CD4-positive, alpha-beta memory T cell (primary cell): ENCODE measurements at places on chromosomes 2 and 18.

- no peak for DNase-seq
These were observed 38.4 kb downstream of the METAP1D start for GRCh38 chr2:172038121-172038520.

- no peak for DNase-seq
These were observed 1748.4 kb upstream of the CELF4 start for GRCh38 chr18:39313992-39314391.

GRCh38 chr2:150449856-150450255 lies 37.6 kb downstream of the RND3 start:
- no peak for DNase-seq

GRCh38 chr18:29681578-29681977 lies 1361.0 kb downstream of the DSC3 start:
- no peak for DNase-seq

GRCh38 chr18:14093307-14093915 lies 38.8 kb downstream of the ZNF519 start:
- DNase-seq, result no peak

DNA sequence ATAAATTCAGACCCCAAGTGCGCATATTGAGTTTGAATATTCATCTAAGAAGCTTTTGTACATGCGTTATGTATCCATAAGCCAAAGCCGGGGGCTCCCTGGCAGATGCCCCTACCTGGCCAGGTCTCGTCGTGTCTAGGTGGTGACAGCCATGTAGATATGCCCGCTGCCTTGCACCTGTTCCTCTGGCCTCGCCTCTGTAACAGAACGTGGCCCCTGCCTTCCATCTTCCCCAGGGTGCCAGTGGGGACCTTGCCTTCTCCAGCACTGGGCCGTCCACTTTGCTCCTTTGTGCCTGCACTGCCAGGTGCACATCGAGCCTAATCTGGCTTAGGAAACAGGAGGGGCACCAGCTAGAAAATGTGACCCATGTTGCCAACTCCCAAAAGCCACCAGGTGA lies 198.2 kb downstream of the AGAP1 start:
- no peak for DNase-seq

DNA sequence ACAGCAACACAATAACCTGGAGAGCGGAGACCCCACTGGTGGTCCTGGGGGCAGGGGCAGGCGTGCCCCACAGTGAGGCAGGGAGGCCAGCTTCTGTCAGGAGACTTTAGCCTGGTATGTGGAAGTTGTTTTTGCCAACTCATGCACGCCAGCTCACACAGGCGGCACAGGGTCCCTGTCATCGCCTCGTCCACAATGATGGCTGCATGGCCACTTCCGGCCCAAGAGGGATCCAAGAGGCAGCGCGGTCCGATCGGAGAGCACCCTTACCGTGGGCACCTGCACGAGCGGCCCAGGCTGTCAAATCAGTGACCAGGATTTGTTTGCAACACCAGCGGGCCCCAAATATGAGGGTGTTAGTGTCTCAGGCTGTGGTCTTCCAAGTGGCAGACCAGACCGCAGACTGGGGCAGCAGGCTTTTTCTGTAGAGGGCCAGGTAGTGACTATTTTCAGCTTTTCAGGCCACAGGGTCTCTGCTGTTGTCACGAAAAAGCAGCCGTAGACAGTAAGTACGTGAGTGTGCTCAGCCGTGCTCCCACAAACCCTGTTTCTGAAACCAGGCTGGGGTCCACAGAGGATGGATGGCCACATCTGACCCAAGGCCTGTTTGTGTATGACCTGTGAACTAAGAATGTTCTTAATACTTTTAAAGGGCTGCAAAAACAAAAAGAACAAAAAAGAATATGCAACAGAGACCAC lies 21.2 kb downstream of the SNED1 start:
- DNase-seq, result no peak

- DNase-seq, result no peak
These were observed 14.9 kb downstream of the RBKS start for GRCh38 chr2:27875089-27875881.

- DNase-seq, result no peak
These were observed 98.2 kb upstream of the ASAP2 start for GRCh38 chr2:9108210-9108967.

GRCh38 chr2:134575888-134576287 lies 142.9 kb downstream of the TMEM163 start:
- no peak for DNase-seq

DNA sequence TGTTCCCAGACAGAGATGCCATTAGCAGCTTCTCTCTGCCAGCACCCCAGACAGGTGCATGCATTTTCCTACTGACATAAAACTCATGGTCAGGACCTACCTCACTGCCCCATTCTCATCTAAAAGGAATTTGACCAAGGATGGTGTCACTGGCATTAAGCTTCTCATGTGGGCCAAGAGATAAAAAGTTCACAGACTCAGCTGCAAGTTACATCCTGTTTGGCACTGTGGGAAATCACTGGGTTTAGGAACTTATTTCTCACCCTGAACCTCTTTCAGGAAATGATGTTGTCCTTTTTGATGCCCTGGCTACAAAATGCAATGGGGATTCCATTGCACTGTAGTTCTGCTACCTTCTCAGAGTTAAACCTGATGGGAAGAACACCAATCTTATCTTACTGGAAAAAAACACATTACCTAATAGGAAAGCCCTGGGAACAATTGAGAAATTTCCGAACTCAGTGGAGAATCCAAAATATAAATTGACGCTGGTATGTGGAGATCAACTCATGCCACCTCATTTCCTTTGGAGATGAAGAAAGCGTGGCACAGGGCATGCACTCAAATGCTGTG lies 252.1 kb upstream of the COPS8 start:
- no peak for DNase-seq
